ENCODE measurements at places on chromosomes 4 and X.
A peak's percentile ranks its signal among the peaks of the same experiment; 100 is the strongest.

- no peak for DNase-seq
Observed at GRCh38 chrX:109049903-109050302, 313.5 kb upstream of the IRS4 start.

DNA sequence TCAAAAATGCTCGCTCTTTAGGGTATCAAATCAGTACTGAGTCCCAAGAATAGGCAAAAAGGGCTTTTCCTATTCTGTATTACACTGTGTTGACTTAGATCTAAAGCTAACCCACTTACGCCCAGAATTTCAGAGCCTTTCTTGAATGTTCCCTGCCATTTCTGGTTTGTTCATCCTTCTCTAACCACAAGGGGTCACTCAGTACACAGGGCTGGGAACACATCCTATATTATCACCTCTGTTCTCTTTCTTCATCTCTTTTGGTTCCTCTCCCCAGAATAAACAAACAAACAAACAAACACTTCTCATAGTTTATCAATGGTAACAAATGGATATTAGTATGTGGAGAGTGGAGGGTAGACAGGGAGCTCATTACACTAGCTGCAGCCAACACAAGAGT, 25.5 kb upstream of the MORC4 start:
- DNase-seq: no peak

GRCh38 chr4:165384598-165384997, 5.8 kb downstream of the CPE start:
- DNase-seq: no peak

GRCh38 chrX:119041175-119041574, 31.6 kb upstream of the CT47C1 start:
- DNase-seq: no peak

DNA sequence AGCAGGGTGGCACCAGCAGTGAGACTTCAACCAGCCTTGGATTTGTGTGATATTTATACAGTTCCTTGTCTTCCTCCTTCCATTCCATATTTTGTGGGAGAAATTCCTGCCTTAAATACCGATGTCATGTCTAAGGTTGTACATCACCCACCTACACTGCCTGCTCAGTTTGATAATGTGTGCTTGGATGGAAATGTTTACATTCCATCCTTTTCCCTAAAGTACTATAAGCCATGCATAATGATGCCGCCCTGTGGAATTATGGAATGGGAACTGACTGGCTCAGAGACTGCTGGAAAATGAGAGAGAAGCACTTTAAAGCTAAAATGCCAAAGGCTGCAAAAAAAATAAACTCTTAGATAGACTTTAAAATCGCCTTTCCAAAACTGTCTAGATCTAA, 11.3 kb upstream of the GLUD2 start:
- no peak for DNase-seq

- no peak for DNase-seq
Observed at GRCh38 chrX:109775386-109775785, 42.3 kb upstream of the ACSL4 start.

GRCh38 chr4:153346563-153346962, 2.1 kb downstream of the MND1 start:
- DNase-seq: no peak

GRCh38 chr4:151951671-151952050, 190.9 kb upstream of the GATB start:
- no peak for DNase-seq

GRCh38 chr4:154612472-154613414, at the start of gene FGG:
Gene FGG, minus strand, starts transcription at chr4:154612656. Its CDS starts 47 bp downstream, at chr4:154612609.
- DNase-seq: no peak

DNA sequence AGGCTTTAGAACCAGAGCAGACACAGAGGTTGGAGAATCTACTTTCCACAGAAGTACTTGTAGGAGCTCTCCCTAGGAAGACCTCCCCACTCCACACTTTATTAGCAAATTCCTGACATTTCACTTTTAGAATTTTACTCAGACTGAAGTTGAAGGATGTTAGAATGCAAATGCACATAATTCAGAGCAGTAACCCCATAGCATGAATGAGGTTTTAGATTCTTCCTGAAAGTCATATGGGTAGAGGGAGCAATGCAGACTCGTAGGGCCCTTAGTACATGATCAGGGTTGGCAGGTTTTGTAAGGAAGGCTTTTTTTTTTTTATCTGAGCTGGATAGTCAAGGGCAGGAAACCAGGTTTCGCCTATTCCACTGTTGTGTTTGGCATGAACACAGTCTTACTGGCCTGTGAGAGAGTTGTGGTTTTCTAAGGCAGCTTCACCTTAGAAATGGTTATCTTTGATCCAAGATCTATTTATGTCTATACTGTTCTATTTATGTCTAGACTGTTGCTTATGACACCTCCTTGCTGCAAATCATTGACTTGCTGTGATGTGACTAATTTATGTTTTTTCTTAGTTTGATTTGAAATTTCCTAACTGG, 48.9 kb downstream of the SPATA18 start:
- no peak for DNase-seq

DNA sequence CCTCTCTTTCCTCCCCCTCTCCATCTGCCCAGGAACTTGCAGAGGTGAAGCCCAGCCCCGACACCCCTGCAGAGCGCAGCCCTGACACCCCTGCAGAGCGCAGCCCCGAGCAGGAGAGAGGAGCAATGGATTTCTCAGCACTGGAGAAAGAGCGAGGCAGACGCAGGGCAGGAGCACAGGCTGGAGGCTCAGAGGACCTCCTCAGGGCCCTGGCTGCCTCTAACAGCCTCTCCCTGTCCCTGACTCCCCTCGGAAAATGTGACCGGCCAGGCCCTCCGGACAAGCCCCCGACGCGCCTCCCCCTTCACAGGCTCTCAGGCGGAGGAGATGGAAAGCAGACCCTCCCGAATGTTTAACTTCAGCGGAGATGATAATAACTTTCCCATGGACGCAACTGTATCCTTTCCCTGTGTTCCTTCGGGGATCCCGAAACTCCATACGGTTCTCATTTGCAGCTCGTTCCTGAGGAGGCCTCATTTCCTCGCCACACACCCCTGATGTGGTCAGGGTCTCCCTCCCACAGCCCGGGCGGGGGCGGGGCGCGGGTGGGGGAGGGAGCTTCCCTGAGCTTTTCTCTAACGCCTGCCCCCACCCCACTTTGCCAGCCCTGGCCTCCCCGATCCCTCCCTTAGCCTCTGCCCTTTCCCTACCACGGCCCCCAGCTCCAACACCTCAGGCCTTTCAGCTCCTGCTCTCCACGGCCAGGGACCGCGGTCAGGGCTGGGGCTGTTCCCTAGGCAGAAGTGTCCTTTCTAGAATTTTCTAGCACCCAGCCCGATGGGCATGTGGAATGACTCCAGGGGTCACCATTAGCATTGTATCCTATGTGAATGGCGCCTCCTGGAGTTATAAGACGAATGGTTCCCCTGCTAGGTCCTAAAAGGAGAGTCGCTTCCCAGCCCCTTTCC, 201.1 kb upstream of the BCOR start:
- no peak for DNase-seq

DNA sequence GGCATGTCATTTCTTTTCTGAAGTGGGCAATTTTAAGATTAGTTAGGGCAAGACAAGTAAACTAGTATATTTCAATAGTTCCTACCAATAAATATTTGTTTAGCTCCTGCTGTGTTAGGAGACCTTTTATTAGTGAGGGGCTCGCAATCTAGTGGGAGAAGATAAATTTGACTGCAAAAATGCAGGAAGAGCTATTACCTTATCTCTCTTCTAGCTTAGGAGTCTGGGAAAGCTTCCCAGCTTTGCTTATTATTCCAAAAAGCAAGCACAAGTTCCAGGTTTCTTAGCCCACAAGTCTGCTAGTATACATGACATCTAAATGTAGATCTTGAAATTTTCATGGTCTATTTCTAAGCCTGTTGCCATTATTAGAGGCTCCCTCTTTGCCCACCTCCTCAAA, 191.1 kb downstream of the GC start:
- no peak for DNase-seq

GRCh38 chr4:128868758-128869157, 59.3 kb downstream of the JADE1 start:
- no peak for DNase-seq

- DNase-seq: no peak
Observed at GRCh38 chr4:177376024-177376423, 66.2 kb downstream of the AGA start.

- no peak for DNase-seq
Observed at GRCh38 chrX:112818114-112819007, 22.3 kb downstream of the AMOT start.

DNA sequence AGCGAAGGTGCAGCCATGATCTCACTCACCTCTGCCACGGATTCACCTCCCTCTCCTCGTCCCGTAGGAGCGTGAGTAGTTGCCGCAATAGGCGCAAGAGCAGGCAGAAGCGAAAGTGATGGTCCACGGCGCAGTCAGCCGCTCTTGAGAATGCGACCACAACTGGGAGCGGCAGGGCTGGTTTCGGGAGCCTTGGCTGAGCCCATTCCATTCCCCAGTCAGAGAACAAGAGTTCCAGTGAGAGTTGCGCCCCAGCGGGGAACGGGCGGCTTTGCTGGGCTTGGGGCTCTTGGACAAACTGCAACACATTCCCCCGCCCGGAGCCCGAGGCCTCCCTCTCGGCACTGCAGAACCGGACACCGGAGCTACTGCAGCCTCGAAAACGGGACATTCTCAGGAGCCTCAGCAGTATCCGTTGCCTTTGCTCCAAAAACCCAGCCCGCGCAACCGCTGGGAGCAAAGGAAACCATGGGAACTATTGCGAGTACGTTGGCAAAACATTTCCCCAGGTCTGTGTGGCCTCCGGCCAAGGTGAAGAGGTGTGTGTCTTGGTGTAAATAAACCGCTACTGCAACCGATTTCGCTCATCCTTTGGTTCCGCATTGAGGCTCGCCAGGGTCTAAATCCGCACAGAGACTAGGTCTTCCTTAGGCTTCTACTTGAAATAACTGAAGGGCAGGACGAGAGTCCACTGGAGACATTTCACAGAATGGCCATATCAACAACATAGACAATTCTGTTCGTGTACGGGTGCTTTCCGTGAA, 5.7 kb upstream of the ZBTB33 start:
- DNase-seq: peak; percentile 84

GRCh38 chrX:71996826-71997225, 86.2 kb downstream of the NHSL2 start:
- DNase-seq: no peak

DNA sequence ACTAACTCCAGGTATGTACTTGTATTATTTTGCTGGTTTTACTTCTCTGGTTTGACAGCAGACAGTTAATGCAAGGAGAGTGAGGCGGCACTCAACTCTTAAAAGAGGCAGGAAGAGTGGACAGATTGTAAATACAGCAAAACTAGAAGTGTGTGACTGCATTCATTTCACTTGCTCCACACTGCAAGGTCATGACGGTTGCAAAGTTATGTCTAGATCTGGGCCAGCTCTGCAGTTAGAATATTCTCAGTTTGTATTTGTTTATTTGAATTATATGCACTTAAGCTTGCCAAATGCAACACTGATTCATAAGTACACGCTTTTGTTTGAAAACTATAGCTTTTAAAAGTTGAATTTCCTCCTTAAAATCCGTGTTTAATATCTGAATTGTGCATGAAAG, 148.9 kb downstream of the STIM2 start:
- DNase-seq: no peak

GRCh38 chr4:175051974-175052373, 133.8 kb downstream of the ADAM29 start:
- no peak for DNase-seq

- no peak for DNase-seq
Observed at GRCh38 chrX:47201345-47201944, 7.8 kb downstream of the UBA1 start.

DNA sequence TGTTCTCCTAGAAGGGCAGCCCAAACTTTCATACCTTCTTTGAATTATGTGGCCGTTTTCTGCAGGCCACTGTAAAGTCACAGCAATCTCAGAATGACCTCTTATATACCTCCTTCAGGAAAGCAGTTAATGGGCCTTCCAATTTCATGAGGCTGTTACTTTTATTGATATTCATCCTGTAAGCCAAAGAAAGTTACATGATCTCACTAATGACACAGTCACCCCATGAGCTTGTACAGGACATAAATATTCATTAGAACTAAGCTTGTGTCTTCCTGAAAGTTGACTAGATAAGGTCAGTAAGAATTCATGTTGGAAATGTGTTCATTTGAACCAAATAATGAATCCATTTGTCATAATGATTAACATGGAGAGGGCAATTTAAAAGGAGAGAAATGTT, 283.1 kb upstream of the NWD2 start:
- DNase-seq: no peak

DNA sequence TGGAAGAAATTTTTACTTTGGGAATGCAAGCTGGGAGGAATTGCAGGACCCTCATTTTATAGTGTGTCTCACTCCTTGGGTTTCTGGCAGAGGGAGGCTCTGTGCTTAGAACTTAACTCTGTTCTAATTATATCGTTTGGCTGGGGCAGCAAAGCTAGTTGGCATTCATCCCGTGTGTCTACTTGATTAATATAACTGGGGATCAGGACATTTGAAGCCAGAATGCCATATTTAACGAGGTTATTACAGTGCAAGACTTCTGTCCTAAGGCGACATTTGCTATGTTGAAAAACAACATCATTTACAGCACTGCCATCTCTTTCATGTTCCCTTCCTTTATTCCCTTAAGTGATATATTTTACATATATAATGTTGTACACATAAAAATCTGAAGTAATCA, 179.1 kb upstream of the TBC1D9 start:
- peak; percentile 69 for DNase-seq

DNA sequence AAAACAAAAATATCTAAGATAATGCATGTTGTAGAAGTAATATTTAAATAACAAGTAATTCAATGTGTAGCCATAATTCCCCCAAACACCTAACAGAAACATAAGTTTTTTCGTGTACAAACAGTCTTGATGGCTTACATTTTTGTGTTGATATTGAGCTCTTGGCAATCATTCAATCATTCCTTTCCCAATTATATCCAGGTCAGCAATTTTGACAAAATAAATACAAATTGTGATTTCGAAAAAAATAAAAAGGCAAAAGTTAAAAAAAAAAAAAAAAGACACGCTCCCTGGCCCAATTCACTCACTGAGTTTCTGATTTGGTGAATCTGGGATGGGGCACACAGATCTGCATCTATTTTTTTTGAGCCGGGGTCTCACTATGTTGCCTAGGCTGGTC, 187.6 kb upstream of the GPC4 start:
- DNase-seq: no peak

- no peak for DNase-seq
Observed at GRCh38 chr4:41939016-41939626, 3.9 kb downstream of the TMEM33 start.

GRCh38 chr4:36385951-36386571, 104.6 kb downstream of the DTHD1 start:
- DNase-seq: no peak

- no peak for DNase-seq
Observed at GRCh38 chr4:140141210-140141835, 12.7 kb downstream of the MAML3 start.

GRCh38 chr4:103497692-103498091, 222.1 kb downstream of the TACR3 start:
- no peak for DNase-seq

- no peak for DNase-seq
Observed at GRCh38 chr4:15654593-15655222, 449 bp downstream of the FBXL5 start.

GRCh38 chr4:51840781-51841180, 2.2 kb upstream of the DCUN1D4 start:
- no peak for DNase-seq

GRCh38 chr4:48603366-48604003, 113.4 kb downstream of the ZAR1 start:
- no peak for DNase-seq

- DNase-seq: no peak
Observed at GRCh38 chr4:182978152-182978827, 61.1 kb upstream of the DCTD start.

- DNase-seq: no peak
Observed at GRCh38 chr4:152308951-152309350, 226.9 kb downstream of the FBXW7 start.

Data from ascending aorta (tissue), 2 donors.